ENCODE measurements at places on chromosomes 5 and 9.
A peak's percentile ranks its signal among the peaks of the same experiment; 100 is the strongest.

GRCh38 chr5:171115519-171115918, 193.5 kb upstream of the TLX3 start:
- no peaks in the 10 kb centered on the region for H3K27me3 ChIP-seq
- no peak for DNase-seq
- H3K4me1 ChIP-seq: no peaks in the 10 kb centered on the region
- H3K4me3 ChIP-seq: no peak overlapping the region
- H3K27ac ChIP-seq: no peak overlapping the region

- peaks cover 3% of the 10 kb centered on the region for H3K4me1 ChIP-seq
- H3K4me3 ChIP-seq: no peak overlapping the region
- no peak overlapping the region for H3K27ac ChIP-seq
- no peaks in the 10 kb centered on the region for H3K36me3 ChIP-seq
- H3K27me3 ChIP-seq: no peaks in the 10 kb centered on the region
Measured at GRCh38 chr5:54621048-54621447, 103.5 kb downstream of the SNX18 start.

DNA sequence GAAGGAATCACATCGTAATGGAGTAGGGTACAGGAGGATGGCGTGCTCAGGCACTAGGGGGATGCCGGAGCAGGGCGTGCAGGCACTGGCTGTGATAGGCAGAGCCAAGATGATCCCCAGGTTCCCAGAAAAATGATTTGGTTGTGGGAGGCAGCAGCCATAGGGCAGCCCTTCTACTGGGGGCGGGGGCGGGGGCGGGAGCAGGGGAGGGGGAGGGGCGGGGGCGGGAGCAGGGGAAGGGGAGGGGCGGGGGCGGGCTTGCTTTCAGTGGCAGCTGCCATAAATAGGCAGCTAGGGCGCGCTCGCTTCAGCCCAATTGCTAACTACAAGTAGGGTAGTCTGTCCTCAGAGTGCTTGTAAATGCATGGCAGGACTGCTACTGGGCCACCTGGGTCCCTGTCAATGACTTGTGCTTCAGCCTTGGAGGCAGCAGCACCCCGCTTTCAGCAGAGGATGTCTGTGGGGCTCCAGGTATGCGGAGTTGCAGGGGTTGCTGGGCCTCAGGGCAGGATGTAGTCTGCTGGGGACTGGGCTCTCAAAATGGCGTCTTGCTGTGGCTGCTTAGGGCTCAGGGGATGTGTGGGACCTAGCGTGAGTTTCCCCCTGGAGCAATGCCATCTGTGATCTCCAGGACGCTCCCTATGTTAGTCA, 354.3 kb downstream of the RAB3C start:
- DNase-seq: no peak
- no peaks in the 10 kb centered on the region for H3K27me3 ChIP-seq
- H3K4me3 ChIP-seq: no peak overlapping the region
- no peak overlapping the region for H3K27ac ChIP-seq
- peaks cover 28% of the 10 kb centered on the region for H3K4me1 ChIP-seq

GRCh38 chr9:109967651-109968642, 187.9 kb downstream of the PALM2AKAP2 start:
- DNase-seq: no peak
- peaks cover 60% of the 10 kb centered on the region for H3K4me1 ChIP-seq
- peak overlapping the region; percentile 34 for H3K27ac ChIP-seq
- H3K4me3 ChIP-seq: no peak overlapping the region
- no peaks in the 10 kb centered on the region for H3K36me3 ChIP-seq

DNA sequence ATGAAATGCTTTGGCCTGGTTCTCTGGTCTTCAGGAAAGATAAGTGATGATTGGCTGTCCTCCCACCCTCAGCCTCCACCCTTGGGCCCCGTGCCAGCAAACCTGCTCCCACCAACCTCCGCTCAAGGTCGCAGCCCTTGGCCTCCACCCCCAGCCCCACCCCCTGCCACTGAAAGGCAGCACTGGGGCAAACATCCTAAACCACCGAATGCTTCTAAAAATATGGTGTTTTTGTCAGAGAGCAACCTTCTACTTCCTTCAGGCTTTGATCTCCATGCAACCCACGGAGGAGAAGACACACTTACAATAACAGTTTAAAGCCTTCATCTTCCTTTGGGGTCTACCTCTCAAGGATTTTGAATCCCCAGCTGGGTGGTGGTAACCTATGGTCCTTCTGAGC, 24.0 kb upstream of the TCF7 start:
- H3K27ac ChIP-seq: peak overlapping the region; percentile 63
- H3K27me3 ChIP-seq: no peaks in the 10 kb centered on the region
- H3K36me3 ChIP-seq: no peaks in the 10 kb centered on the region
- H3K4me3 ChIP-seq: peak overlapping the region; percentile 10

DNA sequence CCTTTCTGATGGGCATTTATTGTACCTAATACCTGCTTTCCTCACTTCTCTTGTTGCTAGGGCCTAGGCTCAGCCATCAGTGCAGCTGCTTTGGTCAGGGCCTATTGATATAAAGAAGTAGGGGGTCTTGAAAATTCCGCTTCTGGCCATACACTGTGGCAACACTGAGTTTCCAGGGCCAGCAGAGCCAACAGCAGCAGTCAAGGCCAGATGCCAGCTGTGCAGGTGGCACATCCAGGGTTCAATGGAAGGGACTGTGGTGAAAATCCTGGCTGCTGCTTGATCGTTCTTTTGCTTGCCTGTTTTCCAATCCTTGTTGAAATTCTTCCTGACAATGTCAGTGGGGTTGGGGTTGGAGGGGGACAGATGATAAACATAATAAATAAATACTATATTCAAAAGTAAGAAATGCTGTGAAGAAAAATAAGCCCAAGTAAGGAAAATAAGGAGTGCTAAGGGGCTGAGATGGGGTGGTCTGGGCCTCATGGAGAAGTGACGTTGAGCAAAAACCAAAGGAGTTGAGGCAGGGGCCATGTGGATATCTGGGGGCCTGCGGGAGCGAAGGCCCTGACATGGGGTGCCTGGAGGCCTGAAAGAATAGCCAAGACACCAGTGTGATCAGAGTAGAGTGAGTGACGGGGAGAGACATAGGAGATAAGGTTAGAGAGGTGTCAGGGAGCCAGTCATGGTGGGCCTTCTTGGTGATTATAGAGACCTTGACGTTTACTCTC, 91.0 kb upstream of the ALDH1B1 start:
- H3K36me3 ChIP-seq: no peaks in the 10 kb centered on the region
- no peak overlapping the region for H3K27ac ChIP-seq
- H3K27me3 ChIP-seq: no peaks in the 10 kb centered on the region
- H3K4me1 ChIP-seq: no peaks in the 10 kb centered on the region
- no peak for DNase-seq
- no peak overlapping the region for H3K4me3 ChIP-seq

DNA sequence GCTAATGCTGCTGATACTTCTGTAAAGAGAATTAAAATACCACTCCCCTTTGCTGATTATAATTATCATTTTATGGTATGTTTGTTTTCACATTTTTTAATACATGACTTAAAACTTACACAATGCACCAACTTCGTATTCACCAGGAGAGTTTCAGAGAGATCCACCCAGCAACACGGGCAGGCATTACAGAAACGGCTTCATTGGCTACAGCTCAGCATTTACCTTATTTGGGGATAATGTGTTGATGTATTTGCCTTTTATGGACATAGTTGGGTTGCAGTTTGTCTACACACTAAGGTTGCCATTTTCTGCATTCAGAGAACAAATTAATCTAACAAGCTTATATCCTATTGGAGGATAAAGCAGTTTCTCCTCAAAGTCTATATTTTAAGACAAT, 423.6 kb downstream of the PRDM9 start:
- no peaks in the 10 kb centered on the region for H3K27me3 ChIP-seq
- H3K4me3 ChIP-seq: no peak overlapping the region
- H3K4me1 ChIP-seq: no peaks in the 10 kb centered on the region
- no peaks in the 10 kb centered on the region for H3K36me3 ChIP-seq

DNA sequence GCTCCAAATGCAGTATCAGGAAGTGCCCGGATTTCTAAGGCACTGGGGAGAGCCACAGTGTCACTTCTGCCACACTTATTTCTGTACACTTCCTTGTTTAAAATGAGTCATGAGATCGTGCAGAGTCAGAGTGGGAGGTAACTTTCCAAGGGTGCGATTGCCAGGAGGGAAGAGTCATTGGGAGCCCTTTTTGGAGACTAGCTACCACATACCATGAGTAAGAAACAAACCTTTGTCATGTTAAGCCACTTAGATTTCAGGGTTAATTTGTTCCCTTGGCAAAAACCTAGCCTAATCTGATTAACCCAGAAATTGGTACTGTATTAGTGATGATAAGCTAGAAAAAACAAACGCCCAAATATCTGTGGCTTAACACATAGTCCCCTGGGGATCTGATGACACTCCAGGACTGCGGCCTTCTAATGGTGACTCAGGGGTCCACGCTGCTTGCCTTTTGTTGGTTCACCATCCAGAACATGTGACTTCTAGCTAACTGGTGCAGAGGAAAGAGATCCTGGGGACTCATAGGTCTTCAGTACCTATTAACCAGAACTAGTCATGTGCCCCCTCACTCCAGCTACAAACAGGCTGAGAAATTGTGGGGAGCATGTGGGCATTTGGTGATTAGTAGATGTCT, 48.6 kb upstream of the TLE1 start:
- H3K4me3 ChIP-seq: no peak overlapping the region
- no peak overlapping the region for H3K27ac ChIP-seq
- no peaks in the 10 kb centered on the region for H3K4me1 ChIP-seq

DNA sequence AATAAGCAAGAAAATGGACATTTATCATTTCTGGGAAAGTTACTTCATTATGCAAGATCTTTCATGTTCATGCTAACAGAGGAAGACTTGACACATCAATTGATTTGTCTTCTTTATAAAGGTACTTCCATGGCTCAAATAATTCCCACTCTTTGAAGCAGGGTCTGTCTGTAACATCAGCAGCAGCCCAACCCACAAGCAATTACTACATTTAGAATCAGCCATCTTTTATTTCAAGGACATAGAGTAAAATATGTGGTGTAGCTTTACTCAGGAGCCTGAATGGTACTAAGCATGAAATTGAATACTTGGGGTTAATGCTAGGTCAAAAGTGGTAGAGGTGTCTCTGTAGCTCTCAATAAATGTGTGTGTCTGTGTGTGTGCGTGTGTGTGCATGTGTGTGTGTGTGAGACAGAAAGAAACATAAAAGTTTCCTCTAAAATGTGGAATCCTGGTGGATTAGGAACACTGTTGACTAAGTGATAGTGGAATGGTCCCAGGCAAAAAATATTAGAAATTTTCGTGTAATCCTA, 581.1 kb downstream of the CAAP1 start:
- no peak for DNase-seq
- no peaks in the 10 kb centered on the region for H3K36me3 ChIP-seq
- H3K4me1 ChIP-seq: no peaks in the 10 kb centered on the region
- H3K27me3 ChIP-seq: no peaks in the 10 kb centered on the region

Measured in activated T-cell treated with anti-CD3 and anti-CD28 coated beads, Interleukin-2, amount 50 U/mL, for 24 hours (primary cell).